ENCODE measurements at places on chromosomes 11 and 22.

DNA sequence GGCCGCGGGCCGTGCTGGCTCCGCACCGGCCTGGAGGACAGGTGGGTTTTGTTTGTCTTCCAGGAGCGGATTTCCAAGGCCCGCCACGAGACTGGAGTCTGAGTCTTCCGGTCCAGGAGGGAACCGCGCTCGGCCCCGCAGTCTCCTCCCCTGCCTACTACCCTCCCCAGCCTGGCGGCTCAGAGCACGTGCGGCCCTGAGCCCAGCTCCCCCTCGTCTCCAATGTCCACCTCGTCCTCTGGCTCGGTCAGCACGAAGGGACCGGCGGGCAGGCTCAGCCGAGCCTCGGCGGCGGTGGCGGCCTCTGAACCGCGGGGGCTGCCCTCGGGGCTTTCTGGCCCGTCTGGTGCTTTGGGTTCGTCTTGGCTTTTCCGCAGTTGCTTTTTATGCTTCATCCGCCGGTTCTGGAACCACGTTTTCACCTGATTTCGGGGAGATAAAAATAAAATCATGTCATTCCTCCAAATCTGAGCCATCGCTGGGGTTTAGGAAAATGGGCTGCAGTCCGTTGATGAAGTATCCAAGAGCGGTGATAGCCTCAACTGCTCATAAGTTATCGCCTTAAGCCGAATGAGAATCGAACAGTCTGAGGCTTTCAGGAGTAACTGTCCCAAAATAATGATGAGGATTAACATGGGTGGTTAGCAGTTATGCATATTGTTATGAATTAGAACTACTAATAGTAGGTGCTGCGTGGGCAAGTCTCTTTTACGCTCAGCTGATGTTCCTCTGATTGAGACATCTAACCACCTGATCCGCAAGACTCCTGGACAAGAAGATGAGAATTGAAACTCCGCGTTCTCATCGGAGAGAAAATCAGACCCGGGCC is 4.0 kb downstream of the BSX start:
- no peak for DNase-seq

DNA sequence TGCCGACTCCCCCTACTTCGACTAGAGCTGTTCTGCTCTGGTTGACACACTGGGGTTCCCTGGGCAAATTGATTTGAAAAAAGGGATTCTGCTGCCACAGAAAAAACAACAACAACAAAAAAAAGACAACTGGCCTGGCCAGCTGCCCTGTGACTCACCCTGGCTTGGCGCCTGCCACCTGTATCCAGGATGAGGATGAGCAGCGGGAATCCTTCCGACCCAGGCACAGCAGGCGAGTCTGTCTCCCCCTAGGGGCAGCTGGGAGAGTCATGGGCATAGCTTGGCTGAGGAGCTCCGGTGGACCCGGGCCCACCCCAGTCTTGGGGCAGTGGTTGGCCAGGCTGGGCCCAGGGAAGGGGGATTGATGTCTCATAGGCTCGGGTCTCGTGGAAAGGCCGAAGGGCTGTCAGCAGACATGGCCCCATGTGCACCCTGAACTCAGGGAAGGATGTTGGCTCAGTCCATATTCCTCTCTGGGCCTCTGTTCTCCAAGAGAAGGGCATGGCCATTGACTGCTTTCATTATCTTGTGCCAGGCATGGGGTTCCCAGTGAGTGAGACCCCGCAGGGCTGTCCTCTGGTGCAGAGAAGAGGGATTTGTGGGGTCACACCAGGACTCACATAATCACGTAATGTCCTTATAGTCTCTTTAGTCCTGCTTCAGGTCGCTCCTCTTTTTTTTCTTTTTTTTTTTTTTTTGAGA is 10.4 kb upstream of the SUN2 start:
- DNase-seq, result no peak

GRCh38 chr11:67506426-67507051 is 1.4 kb upstream of the PITPNM1 start:
- no peak for DNase-seq

GRCh38 chr22:22168190-22168940 is 76.2 kb upstream of the VPREB1 start:
- DNase-seq, result no peak

DNA sequence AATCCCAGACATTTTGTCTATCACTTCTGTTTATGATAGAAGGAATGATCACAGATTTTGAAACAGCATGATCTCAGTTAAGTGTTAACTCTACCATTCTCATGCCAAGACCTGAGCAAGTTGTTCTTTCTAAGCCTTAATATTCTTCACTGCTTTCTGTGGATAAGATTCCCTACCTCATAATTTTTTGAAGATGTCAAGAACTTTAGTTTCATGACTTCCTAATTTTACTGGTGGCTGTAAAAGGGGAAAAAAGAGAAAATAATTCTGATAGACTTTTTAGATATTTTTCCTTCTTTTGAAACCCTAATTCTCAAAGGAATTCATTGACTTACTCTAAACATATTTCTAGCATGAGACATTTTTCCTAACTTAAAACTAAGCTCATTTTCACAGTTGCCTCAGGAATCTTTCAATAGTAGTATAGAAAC is 520.0 kb upstream of the LUZP2 start:
- no peak for DNase-seq

DNA sequence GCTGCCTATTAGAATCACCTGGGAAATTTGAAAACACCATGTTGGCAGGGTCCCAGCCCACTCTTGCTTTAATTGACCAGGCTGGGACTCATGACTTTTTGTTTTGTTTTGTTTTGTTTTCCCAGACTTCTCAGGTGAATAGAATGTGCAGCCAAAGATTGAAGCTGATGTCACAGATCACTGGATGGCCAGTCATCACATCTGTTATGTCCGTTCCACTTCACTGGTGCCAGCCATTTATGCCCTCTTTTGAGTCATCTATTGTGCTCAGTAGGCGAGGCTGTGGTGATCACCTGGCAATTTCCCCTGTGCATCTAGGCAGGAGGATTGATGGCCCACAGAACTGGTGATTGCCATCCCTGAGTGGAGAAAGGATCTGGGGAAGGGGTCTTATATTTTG is 297.3 kb downstream of the INSC start:
- no peak for DNase-seq

DNA sequence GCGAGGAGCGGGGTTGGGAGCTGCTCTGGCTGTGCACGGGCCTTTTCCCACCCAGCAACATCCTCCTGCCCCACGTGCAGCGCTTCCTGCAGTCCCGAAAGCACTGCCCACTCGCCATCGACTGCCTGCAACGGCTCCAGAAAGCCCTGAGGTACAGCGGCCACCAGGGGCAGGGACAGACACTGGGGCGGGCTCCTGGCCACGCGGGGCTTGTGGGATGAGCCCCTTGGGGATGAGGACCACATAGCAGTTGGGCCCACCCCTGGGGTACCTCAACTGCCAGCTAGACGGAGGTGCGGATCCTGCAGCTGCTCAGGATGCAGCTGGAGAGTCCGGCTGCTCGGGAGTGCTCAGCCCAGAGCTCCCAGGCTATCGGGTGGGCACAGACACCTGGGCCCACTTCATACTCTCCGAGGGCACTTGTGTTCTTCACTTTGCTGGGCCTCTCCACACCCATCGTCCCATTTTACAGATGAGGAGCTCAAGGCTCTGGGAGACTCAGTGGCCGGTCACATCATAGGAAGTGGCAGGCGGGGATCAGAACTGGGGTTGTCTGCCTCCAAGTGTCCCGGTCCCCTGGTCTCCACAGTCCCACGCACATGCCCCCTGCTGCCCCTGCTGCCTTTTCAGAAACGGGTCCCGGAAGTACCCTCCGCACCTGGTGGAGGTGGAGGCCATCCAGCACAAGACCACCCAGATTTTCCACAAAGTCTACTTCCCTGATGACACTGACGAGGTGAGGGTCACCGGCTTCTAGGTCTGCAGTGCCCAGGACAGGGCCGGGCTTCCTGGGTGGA is 77.6 kb downstream of the MYO7A start:
- no peak for DNase-seq

DNA sequence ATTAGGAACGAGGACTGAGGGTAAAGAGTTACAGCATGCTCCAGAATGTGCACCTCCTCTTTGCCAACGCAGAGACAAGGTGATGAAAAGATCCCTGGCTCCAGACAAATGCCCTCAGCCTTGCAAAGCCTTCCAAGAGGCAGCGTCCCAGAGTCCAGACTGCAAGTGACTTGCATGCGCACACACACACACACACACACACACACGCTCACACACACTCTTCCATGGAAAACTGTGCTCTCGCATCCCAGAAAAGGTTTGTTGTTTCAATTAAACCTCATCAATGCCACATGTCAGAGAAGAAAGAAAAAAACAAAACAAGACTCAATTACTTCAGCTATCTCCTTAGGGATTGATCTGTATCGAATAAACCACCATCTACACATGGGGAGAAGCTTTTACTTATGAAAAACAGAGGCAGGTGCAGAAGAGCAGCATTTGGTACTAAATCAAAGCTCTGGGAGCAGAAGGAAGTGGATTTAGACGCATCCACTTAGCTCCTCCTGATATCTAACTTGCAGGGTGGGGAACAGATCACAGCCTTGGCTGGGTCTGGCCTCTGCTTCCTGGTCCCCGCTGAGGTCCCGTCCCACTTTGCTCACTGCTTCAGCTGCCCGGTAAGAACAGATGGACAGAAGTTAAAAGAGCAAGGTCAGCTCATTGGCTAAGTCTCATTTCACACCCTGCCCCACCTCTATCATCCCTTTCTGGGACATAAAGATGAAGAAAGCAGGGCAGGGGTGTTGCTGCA is 249.8 kb upstream of the BLID start:
- no peak for DNase-seq

GRCh38 chr11:130211781-130212401 is 52.3 kb downstream of the ST14 start:
- no peak for DNase-seq

DNA sequence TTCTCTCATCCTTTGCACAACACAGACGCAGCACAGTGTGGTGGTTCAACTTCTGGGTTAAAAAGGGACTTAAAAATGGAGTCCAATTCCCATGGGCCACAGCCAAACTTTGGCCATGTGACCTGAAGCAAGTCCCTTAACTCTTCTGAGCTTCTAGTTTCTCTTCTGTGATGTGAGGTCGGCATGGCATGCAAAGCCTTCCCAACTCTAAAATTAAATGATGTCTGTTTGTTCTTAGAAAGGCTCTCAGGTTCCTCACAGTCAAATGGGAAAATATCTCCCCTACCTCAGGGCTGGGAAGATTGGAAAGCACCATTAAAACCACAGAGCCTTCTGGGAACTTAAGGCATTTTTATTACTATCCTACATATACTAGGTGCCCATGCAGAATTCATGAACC is 38.8 kb downstream of the LGR4 start:
- no peak for DNase-seq

DNA sequence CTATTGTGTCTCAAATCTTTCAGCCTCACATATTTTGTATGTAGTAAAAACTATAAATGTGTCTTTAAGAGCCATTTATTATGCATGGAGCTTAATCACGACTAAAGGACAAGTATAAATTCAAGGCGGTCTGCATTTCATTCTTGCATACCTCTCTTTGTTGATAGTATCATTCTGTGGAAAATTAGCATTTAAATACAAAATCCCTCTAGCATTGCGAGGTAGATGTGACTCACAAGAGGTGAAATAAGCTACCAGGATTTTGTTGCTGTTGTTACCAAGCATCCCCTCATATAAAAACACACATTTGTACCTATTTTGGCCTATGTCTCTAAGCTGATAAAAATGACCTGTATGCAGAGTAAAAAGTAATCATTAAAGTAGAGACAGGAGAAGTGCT is 537.4 kb upstream of the LUZP2 start:
- DNase-seq, result no peak

DNA sequence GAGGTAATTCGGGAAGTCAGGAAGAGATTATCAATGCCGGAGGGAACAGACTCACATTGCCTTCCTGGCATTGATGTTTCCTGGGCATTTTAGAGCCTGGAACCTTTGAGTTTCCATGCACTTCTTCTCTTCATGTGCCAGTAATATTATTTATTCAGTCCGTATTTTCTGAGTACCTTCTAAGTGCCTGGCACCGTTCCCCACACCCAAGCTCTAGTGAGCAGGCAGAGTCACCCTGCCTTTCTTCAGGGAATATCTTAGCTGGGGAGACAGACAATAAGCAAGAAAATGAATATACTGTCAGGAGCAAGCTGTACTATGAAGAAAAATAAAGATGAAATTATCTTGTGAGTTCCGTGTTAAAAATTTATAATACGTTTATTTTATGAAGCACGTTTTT is 136.2 kb upstream of the SEZ6L start:
- DNase-seq, result no peak

DNA sequence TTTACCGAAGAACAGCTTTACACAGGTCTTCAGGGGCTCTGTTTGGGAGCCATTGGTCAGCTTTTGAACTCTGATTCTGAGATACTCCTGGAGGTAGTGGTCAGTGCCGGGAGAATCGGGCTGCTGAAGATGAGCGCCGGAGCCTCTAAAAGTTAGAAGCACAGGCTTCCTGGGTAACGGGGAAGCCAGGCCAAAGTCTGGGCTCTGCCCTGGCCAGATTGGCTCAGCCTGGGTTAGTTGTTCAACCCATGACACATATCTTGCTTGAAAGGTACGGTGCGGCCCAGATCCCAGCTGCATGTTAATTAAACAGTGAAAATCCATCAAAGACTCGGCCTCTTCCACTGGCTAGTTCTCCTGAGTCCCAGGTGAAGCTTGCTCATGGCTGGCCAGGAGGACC is 18.0 kb downstream of the PARVA start:
- DNase-seq, result no peak

GRCh38 chr11:93054279-93054678 is 84.8 kb downstream of the MTNR1B start:
- no peak for DNase-seq

- DNase-seq, result no peak
Observed at GRCh38 chr11:9754010-9754471, 90.2 kb downstream of the SWAP70 start.

DNA sequence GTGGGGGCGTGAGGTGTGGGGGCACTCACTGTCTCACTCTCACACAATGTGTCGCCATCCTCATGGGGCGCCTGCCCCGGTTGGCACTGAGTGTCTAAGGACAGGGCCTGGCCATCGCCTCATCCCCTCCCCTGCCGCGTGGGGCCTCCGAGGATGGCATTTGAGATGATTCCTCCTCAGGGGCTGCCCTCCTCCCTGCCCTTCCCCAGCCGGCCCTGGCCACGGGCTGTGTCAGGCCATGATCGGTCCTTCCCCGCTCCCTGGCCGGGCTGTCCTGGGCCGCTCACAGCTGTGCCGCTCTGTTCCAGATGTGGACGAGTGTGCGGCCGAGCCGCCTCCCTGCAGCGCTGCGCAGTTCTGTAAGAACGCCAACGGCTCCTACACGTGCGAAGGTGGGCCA is 4.5 kb downstream of the CRELD2 start:
- no peak for DNase-seq

DNA sequence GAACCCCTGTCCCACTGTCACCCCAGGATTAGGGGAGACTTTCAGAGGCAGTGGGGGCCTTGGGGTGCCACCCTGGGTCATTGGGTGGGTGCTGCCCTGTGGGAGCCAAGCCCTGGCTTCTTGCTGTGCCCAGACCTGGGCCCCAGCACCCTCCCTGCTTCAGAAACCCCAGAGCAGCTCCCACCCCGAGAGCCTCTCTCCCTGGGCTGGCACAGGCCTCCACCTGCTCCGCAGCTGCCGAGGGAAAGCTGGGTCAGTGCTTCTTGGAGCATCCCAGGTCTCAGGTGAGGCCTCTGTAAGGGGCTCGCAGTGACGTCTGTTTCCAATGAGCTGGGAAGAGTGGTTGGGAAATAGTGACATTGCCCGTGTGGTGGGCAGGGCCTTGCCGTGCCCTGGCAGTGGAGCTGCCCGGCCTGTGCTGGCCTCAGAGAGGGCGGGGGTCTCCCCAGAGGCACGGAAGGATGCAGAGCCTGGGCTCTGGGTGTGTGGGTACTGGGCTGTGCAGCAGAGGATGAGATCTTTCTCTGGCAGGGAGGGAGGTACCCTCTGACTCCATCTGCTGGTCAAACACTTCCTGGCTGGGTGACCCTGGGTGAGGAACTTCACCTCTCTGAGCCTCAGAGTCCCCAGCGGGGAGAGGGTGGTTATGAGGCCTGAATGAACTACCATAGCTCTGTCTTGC is 23.0 kb downstream of the C22orf23 start:
- DNase-seq, result no peak
